ENCODE measurements at places on chromosomes 16 and 17.

GRCh38 chr16:78425891-78426510 lies 326.5 kb downstream of the WWOX start:
- no peak for DNase-seq

DNA sequence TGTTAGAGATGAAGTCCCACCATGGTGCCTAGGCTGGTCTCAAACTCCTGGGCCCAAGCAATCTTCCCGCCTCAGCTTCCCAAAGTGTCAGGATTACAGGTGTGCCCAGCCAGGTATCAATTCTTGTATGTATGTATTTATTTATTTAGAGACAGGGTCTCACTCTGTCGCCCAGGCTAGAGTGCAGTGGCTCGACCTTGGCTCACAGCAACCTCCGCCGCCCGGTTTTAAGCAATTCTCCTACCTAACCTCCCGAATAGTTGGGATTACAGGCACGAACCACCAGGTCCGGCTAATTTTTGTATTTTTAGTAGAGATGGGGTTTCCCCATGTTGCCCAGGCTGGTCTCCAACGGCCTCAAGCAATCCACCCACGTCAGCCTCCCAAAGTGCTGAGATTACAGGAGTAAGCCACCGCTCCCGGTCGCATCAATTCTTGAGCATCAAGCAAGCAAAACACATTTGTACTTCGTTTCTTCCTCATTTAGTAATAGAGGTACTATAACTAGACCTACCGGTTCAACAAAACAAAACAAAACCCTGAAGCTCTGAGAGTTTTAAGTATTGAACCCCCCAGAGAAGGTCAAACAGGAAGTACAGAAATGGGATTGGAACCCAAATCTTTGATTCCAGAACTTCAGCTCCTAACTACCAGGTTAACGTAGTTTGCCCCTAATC lies 1.0 kb upstream of the ZNF500 start:
- DNase-seq = no peak

DNA sequence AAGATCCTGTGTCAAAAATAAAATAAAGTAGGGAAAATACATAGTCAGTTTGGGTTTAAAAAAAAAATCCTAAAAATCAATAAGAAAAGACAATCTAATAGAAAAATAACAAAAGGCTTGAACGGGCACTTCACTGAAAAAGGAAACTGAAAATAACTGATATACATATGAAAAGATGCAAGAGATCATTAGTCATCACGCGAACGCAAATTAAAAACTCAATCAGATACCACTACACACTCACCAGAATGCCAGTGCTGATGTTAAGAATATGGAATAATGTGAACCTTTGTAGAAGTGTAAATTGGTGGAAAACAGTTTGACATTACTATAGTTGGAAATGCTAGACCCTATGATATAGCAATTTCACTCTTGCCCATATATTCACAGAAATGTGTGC lies 14.6 kb downstream of the GNGT2 start:
- DNase-seq = no peak

- DNase-seq = no peak
Observed at GRCh38 chr17:38906460-38907228, 18.8 kb upstream of the LASP1NB start.

GRCh38 chr16:61580579-61580978 lies 455.7 kb downstream of the CDH8 start:
- DNase-seq = no peak

DNA sequence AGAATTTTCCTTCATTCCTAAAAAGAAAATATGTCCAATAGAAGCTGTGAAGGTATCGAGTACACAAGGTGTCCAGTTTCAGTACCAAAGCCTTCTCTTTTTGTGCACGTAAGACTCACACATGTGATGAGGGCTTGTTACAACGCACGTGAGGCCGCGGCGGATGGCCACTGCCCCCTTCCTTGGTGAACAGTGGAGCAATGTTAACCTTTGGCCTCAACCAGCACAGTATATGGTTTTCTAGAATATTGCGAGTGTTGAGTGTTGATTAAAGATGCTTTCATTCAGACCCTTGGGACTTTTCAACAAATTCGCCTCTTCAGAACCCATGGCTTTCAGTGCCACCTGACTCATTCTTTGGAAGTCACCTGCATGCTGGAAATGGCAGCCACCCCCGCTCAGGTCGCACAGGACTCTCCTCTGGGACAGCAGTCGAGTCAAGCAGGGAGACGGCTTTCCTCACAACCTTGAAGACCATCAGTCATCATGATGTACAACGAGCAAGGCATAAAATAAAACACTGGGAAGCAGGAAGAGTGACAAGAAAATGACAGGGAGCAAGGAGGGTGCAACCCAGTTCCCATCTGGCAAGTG lies 14.5 kb downstream of the MAP1LC3B start:
- no peak for DNase-seq

- DNase-seq = no peak
Observed at GRCh38 chr16:52708476-52708875, 161.5 kb upstream of the TOX3 start.

GRCh38 chr17:5055543-5055942 lies 20.3 kb upstream of the SLC52A1 start:
- DNase-seq = no peak
